NCI-H1436 treated with DMSO at 0.1 percent for 48 hours (cell line): ENCODE measurements at places on chromosomes 3 and 15.

DNA sequence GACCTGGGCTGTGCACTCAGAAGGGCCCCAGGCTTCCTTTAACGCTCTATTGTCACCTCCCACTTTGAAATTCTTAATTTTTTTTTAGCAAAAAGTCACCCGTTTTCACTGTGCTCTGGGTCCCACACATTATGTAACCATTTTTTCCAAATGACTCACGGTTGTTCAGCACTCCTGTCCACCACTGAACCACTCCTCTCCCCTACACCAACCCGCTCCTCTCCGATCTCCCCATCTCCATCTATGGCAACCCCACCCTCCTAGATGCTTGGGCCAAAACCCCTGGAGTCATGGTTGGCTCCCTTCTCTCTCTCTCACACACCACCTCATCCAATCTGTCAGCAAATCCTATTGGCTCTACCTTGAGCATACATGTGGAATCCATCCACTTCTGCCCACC is 41.2 kb upstream of the LINGO1 start:
- no peak for DNase-seq

DNA sequence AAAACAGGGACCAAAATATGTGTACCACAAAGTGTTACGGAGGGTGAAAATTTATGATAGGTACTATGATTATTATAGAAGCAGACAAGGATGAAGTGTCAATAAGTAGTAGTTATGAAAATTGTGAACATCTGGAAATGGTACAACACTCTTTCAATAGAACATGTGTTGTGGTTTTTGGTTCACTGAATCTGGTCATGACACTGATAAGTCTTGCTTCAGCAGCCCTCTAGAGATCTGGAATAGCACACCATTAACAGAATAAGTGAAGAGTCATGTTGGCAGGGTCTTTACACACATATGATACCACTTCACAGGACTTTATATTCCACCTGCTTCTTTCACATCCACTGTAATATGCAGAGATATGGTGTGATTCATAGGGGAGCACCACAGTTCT is 985.2 kb upstream of the SEMA6D start:
- no peak for DNase-seq

DNA sequence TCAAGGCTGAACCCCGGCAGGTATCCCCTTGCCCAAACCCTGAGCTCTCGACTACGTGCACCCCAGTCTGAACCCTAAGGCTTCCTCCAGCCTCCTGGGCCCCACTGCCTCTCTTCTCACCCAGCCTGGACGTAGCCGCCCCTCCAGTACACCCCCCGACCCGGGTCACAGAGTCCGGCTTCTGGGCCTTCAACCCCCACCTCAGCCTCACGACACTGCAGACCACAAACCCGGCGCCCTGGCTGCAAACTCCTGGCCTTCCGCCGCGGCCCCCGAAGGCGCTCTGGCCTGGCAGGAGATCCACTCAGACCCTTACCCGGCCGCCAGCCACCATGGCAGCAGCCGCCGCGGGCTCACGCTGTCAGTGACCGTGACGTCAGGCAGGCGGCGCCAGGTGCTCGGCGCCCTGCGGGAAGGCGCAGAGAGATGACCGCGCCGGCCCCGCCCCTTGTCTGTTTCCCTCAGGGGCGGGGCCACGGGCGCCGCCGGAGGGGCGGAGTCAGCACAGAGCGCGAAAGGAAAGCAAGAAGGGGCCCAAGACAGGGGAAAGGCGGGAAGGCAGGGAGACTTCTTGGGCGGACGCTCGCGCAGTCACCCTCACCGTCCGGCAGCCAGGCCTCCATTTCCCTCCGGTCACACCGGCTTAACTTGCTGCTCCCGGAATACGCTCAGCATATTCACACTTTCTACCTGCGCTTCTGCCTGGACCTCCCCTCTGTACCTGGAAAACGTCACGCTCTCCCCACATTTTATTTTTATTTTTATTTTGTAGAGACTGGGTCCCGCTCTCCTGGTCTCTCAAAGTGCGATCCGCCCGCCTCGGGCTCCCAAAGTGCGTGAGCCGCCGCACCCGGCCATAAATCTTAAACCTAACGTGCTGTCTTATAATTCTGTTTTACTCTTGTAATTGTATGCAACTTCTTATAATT is at the start of gene RMDN3:
Gene RMDN3 (minus strand): TSS at position 372 of the 929 bp plus-strand sequence. CDS start 471 bp downstream, outside the sequence.
- DNase-seq: peak; percentile 64

GRCh38 chr15:53114960-53115359 is 324.8 kb upstream of the ONECUT1 start:
- no peak for DNase-seq

DNA sequence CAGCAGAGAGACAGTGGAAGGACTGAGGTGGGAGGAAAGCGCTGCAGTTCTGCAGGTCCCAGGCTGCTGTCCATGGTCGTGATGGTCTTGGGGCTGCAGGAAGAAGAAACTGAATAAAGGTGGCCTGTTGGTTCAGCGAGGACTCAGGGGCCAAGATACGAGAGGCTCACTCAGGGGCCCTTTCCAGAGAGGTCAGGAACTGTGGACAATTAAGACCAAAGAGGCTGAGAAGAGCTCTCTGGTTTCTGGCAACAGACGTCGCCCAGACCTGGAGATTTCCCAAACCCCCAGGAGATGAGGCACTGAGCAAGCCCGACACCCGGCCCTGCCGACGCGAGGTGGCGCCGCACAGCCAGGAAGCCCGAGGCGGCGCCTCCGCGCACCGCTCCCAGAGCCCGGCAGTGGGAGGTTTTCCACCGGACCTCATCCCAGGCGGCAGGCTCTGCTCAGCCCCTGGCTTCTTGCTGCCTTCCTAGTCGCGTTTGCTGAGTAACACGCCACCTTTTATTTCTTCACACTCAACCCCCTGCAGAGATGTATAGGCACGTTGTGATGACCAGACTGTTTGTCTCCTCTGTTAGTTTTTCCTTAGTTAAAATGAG is 56.4 kb upstream of the ARRDC4 start:
- DNase-seq: no peak

- no peak for DNase-seq
Observed at GRCh38 chr3:40363674-40364073, 23.3 kb upstream of the ENTPD3 start.
